Renal pelvis (tissue), 12 donors: ENCODE measurements at places on chromosomes 4 and X. TPM values are rescaled to one million over a fixed set of nuclear protein-coding genes. Genes with fewer than 3 reads are reported as not detected.

KLKB1 gene
- polyA plus RNA-seq: 2.2 TPM

ZDHHC15 gene
- polyA plus RNA-seq: 5.7 TPM

RPS6KA6 gene
- 18.9 TPM for polyA plus RNA-seq

TET2 gene
- 26.5 TPM for polyA plus RNA-seq

PGAM4 gene
- not detected for polyA plus RNA-seq

NKX1-1 gene
- not detected for polyA plus RNA-seq

ARX gene
- polyA plus RNA-seq: not detected

APOO gene
- polyA plus RNA-seq: 34.7 TPM

CT45A10 gene
- not detected for polyA plus RNA-seq

PNMA5 gene
- polyA plus RNA-seq: 0.64 TPM

VGLL1 gene
- 9.7 TPM for polyA plus RNA-seq

TMEM154 gene
- polyA plus RNA-seq: 1.4 TPM

MSANTD1 gene
- 0.57 TPM for polyA plus RNA-seq

XK gene
- polyA plus RNA-seq: 0.99 TPM

TMLHE gene
- 27.6 TPM for polyA plus RNA-seq

SAGE1 gene
- not detected for polyA plus RNA-seq

PF4V1 gene
- 0.53 TPM for polyA plus RNA-seq

NALF2 gene
- 0.55 TPM for polyA plus RNA-seq

BMPR1B gene
- 17.3 TPM for polyA plus RNA-seq

CLCN4 gene
- 4.2 TPM for polyA plus RNA-seq

UGT2B17 gene
- polyA plus RNA-seq: not detected

CSAG1 gene
- not detected for polyA plus RNA-seq
